HFFc6 (cell line): ENCODE measurements at places on chromosomes 2 and 18. TPM values are rescaled to one million over a fixed set of nuclear protein-coding genes. Genes with fewer than 3 reads are reported as not detected.

CFC1 gene
- total RNA-seq = not detected in 3 replicates

ACKR3 gene
- total RNA-seq = 0.18 TPM in 1 of 2 replicates, not detected in the other

CYP26B1 gene
- 0.09 to 0.59 TPM (median 0.37 TPM) in 3 replicates for total RNA-seq

GRHL1 gene
- 0.44 to 1.1 TPM (median 0.55 TPM) in 3 replicates for total RNA-seq

ERLEC1 gene
- total RNA-seq = 93.3 to 103 TPM (median 94.0 TPM) in 3 replicates

CYTIP gene
- total RNA-seq = not detected in 3 replicates

ZNF521 gene
- 0.27 to 6.0 TPM (median 4.9 TPM) in 3 replicates for total RNA-seq

MARCO gene
- total RNA-seq = not detected in 3 replicates

CIB4 gene
- total RNA-seq = not detected in 3 replicates

RUFY4 gene
- not detected in 3 replicates for total RNA-seq

CHN1 gene
- 85.5 to 94.3 TPM (median 93.6 TPM) in 3 replicates for total RNA-seq

ING5 gene
- 19.9 to 22.1 TPM (median 20.4 TPM) in 3 replicates for total RNA-seq

PDE11A gene
- total RNA-seq = 1.5 to 3.6 TPM (median 3.1 TPM) in 3 replicates

TSPYL6 gene
- total RNA-seq = not detected in 3 replicates

MALT1 gene
- total RNA-seq = 19.4 to 23.4 TPM (median 23.2 TPM) in 3 replicates

RAB6C gene
- not detected in 2 replicates for total RNA-seq

CPO gene
- total RNA-seq = not detected in 2 replicates

TBR1 gene
- 0.04 TPM in 1 of 3 replicates, not detected in the others for total RNA-seq
